ENCODE measurements at places on chromosomes 5 and 9. TPM values are rescaled to one million over a fixed set of nuclear protein-coding genes. Genes with fewer than 3 reads are reported as not detected.

The WNT8A gene
- total RNA-seq: not detected

The THOC3 gene
- total RNA-seq: 27.9 TPM

The STC2 gene
- 1.9 TPM for total RNA-seq

The LURAP1L gene
- total RNA-seq: 19.1 TPM

The ZNF658 gene
- total RNA-seq: not detected

The GOLGA1 gene
- 30.6 TPM for total RNA-seq

The GNG10 gene
- total RNA-seq: 3.7 TPM

The MAP1B gene
- total RNA-seq: 46.3 TPM

The AQP3 gene
- total RNA-seq: 15.3 TPM

The RXRA gene
- total RNA-seq: 52.4 TPM

The WWC1 gene
- 15.7 TPM for total RNA-seq

The FXN gene
- 2.6 TPM for total RNA-seq

The IFNA14 gene
- not detected for total RNA-seq

The ADCY2 gene
- 3.0 TPM for total RNA-seq

The ABITRAM gene
- total RNA-seq: 5.6 TPM

The LCN10 gene
- total RNA-seq: 4.1 TPM

The FGF18 gene
- 0.32 TPM for total RNA-seq

DNA sequence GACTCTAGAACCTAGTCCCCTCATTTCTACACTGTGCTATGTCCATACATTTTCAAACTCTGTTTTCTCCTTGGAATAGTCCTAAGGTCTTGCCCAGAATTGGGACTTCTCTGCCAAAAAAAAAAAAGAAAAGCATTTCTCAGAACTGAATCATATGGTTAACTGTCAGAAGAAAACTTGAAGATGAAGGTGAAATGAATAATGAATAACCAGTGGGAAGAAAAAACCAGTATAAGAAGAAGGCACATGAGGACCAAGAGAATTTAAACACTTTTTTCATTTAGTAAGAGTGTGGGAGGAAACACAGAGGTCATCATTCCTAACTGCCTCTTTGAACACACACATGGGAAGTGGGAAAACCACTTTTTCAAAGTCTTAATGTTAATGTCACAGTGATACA is 197.7 kb downstream of the PRELID2 start:
- DNase-seq: no peak

DNA sequence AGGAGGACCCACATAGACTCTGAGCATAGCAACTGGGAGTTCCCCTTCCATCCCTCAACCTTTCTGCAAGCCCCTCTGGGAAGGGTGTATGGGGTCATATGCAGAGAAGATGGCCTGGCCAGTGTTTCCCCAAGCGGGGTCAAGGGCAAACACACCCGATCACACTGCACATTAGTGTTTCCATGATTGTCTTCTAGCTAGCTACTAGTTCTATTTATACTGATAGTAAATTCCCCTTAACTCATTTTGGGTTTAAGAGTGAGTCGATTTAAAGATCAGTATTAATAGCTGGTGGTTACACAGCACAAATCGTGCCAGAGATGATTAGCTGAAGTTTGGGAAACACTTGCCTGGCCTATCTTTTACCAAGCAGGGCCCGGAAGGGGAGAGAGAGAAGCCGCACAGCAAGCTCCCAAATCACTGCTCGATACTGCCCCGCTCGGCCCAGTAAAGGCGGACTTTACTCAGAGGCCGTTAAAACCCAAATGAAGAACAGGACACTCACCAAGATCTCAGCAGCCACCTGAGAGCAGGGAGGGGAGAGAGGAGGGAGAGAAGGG is 29.4 kb upstream of the TNIP1 start:
- no peak for DNase-seq

- DNase-seq: peak; percentile 23
These were observed 10.5 kb downstream of the DOCK2 start for GRCh38 chr5:169647566-169647965.

DNA sequence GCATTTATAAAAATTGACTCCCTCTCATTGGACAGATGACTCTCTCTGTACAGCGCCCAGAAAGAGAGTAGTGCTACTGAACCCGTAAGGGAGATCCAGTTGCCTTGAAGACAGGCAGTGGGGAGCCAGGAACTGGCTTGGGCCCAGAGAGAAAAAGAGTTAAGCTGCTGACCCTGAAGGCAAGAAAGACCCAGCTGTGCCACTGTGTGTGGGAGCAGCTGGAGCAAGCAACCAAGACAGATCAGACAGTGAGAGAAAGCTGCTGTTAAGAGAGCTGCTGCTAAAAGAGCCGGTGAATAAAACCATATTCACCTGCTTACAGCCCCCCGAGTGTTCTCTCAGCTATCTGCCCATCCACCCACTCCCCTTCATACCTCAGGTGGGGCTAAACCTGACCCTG is 149.7 kb upstream of the ADAMTS16 start:
- DNase-seq: no peak

- DNase-seq: no peak
These were observed 286.6 kb upstream of the POU5F2 start for GRCh38 chr5:94028001-94028400.

DNA sequence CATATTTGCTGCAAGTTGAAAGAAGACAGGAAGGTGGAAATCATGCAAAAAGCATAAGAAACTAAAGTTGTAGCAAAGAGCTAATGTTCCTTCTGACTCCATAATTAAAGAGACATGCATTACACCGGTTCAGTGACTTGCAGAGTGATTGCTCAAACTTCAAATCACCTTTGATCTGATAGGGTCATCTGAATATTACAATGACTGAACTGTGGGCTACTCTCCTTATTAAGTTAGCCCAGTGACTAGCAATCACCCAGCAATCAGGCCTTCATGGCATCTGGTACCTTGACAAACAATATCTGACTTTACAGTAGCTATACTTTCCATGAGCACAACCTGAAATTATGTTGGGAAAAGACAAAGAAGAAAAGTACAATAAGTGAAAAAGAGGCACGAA is 84.9 kb downstream of the NREP start:
- no peak for DNase-seq

GRCh38 chr5:93578813-93579691 is 2.0 kb downstream of the NR2F1-AS1 start:
- no peak for DNase-seq

DNA sequence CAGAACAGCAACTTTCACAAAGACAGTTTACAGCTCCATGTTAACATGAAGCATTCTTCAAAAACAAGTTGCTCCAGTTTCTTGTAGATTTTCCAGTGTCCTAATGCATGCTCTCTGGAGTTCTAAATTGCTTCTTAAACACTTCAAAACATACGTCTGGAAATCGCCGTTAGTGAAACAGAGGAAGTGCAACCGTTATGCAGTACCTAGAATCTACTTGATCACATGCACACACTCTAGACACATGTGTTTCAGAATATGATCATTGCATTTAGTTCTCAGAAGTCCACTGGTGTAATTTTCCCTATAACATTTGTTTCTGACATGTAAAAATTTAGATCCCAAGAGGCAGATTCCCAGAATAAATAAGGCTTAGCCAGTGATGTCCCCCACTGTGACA is 41.1 kb upstream of the RUFY1 start:
- no peak for DNase-seq

- DNase-seq: no peak
These were observed 1.5 kb downstream of the TOR4A start for GRCh38 chr9:137278721-137279711.

GRCh38 chr5:142491270-142491669 is 166.4 kb upstream of the SPRY4 start:
- no peak for DNase-seq

DNA sequence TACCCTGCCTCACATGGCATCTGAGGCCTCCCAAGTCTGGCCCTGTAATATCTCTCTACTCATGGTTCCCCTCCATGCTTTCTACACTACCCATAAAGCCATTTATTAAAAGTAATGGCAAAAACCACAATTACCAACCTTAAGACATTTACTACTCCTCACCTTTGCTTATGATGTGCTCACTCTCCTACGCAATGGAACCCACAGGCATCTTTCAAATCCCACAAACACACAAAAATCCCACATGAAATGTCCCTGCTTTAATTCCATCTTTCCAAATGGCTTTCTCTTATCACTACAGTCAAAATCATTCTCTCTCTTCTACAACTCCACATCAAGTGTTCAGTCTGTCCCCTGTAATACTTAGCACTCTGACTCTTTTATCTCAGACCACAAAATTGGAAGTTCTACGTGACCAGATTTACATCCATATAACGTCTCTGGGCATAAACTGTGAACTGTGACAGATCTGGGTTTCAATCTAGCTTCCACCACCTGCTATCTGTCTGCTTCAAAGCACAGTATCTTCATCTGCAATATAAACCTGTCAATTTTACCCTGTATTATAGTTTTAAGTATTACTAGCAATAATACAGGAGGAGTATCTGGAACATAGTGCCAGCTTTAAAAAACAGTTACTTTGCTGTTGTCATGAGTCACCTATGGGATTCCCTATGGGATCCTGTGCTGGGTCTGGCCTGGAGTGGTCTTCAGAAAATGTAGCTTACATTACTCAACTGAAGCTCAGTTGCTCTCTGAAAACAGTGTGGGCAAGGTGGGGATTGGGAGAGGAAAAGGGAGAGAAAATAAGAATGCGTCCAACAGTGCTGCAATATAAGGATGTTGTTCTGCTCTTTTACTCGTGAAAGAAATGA is 137.1 kb upstream of the TRIM32 start:
- no peak for DNase-seq

GRCh38 chr5:88787856-88788255 is 95.1 kb downstream of the MEF2C start:
- no peak for DNase-seq

- DNase-seq: no peak
These were observed 90.3 kb upstream of the PLCXD3 start for GRCh38 chr5:41600731-41601130.

DNA sequence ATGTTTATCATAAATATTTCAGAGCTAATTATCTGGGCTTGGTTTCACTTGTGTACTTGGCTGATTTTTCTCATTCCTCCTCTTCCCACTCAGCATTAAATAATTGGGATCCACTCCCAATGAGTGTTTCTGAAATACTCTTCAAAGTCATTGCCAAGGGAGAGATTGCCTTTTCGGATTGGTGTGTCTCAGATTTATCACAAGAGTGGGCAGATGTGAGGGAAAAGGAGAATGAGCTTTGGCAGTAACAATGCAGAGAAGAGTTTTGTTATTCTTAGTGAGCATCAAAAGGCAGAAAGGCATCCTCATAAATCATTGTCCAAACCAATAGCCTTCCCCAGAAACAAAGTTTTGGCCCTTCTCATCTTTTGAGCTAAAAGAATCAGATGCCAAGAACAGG is 79.2 kb downstream of the SEMA5A start:
- DNase-seq: no peak

- peak; percentile 60 for DNase-seq
These were observed 7.4 kb upstream of the CCDC187 start for GRCh38 chr9:136311051-136312008.

- DNase-seq: no peak
These were observed 193.9 kb downstream of the MEF2C start for GRCh38 chr5:88688984-88689667.

DNA sequence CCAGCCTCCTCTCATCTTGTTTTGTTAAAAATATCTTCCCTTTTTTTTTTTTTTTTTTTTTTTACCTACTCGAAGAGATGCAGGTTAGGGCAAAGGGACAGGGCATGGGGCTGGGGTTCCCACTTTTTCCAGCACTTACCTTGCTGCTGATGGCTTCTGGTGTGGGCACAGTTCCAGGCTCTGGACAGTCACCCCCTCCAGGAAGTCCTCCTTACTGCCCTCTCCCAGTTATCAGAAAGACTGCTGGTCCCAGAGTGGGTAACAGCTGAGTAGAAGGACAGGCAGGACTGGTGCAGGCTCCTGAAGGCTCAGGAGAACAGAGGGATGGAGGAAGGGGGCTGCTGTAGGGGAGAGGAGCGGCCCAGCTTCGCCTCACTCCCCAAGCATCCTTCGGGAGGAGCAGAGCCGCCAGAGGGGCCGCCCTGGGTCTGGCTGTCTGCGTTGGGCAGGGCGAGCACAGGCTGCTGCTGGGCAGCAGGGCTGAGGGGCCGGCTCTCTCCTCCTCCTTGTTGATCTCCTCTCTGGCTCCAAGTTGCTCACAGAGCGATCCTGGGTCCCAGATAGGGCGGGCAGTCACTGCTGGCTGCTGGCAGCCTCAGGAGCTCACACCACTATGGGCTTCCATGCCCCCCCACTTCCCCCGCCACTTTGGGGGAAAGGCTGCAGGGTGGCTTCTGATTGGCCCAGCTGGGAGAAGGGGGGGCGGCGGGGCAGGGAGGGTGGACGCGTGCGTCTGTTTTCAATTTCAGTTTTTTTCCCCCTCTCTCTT is at the start of gene PDGFRB:
Gene PDGFRB (minus strand): TSS at position 588 of the 769 bp plus-strand sequence. CDS start 18,798 bp downstream, outside the sequence.
- DNase-seq: peak; percentile 82

DNA sequence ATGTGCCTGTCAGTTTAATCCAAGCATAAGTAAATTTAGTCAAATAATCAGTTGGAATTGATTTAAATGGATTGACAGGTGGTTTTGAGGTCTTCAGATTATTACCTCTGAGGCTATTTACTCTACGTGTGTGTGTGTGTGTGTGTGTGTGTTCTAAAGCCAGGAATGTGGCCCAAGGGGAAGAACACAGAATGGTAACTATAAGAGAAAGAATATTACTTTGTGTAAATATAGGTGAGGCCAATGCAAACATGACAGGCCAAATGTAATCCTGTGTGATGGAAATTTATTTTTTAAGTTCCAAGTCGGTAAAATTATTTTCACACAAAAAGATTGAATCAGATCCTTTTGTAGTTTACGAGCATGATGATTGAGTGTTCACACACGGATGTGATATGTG is 390.0 kb downstream of the PLK2 start:
- peak; percentile 25 for DNase-seq

DNA sequence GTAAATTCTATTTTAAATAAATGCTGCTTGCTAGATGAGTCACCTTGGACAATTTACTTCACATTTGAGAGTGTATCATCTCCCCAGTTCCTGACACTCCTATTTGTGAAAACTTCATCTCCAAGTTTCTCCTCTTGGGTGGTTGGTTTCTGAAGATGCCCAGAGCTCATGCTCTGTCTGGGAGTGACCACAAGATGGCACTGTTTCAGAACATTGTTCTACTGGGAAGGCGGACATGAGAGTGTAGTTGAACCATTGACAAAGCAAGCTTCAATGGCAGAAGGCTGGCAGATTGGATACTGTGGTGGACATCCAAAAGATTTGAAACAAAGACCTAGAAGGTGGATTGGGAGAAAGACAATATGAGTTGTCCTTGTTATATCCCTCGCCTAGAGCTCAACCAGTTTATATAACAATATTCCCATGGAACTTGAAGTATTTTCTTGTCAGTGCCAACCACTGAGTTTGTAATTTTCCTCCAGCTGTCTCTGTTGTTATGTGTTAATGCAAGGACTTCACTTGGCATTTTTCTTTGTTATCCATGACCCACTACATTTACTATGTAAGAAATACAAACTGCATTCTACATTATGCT is 234.3 kb upstream of the ANKH start:
- DNase-seq: peak; percentile 37

- DNase-seq: no peak
These were observed 40.4 kb upstream of the UNC5A start for GRCh38 chr5:176769911-176770310.

- no peak for DNase-seq
These were observed 12.2 kb downstream of the IPO11 start for GRCh38 chr5:62424763-62425162.

DNA sequence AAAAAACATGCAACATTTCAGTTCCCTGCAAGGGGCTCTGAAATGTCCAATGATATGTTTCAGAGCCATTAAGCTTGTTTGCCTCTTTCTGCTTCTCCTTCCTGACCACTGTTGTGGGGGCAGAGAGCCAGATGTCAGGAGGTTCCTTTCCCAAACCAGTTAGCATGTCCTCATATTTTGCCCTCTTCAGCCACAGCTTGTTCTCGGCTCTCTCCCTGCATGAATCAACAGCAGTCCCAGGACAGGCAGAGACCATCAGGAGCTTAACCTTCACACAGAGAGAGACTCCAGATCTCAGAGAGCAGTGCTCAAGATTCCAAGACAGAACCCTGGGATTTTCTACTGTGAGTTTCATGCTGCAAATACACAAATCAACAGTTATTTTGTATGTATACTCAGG is 218.5 kb downstream of the COMMD10 start:
- DNase-seq: no peak
